ENCODE measurements at places on chromosomes 3 and 15.

GRCh38 chr15:70487387-70487740 lies 276.0 kb downstream of the UACA start:
- DNase-seq = no peak

DNA sequence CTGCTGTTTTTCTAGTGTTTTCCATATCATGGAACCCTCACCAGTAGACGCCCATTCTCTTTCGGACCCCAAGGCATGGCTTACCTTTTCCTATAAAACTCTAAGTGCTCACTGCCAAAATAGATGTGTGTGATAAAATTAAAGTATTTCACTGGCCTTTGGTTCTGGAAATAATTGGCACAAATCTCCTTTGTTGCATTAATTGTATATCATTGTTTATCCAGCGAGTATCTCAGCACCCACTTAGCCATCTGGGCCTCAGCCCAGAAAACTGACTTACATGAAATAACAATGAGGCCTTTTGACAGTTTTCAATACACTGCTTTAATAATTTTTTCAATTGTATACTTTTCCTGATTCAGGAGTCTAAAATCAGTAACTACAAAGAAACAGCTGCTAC lies 105.1 kb downstream of the MECOM start:
- no peak for DNase-seq

GRCh38 chr3:16200411-16200810 lies 25.9 kb downstream of the GALNT15 start:
- no peak for DNase-seq

GRCh38 chr3:194573680-194574437 lies 59.4 kb downstream of the TMEM44 start:
- no peak for DNase-seq

- no peak for DNase-seq
These were observed 8.3 kb upstream of the SLITRK3 start for GRCh38 chr3:165204445-165204844.

DNA sequence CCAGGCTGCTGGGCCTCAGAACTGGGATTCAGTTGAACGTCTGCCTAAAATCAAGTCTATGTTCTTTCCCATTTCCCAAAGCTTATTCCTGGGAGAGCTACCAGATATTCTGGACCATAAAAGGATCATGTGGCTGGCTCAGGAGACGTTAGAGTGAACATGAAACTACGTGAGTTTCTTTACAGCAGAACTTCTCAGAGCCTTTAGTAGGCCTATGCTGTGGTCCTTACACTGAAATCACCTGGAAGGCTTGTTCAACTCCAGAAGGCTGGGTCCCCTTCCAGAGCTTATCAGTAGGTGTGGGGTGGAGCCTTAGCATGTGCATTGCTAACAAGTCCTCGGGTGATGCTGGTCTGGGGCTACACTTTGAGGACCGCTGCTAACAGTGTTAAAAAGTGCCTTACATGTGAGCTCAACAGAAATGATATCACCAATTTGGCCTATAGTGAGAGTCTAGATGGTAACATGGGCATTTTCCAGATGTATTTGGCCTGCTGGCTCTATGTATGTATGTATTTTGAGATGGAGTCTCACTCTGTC lies 50.7 kb downstream of the LMCD1 start:
- no peak for DNase-seq

- no peak for DNase-seq
These were observed 76.7 kb downstream of the CBLB start for GRCh38 chr3:105791919-105792786.

DNA sequence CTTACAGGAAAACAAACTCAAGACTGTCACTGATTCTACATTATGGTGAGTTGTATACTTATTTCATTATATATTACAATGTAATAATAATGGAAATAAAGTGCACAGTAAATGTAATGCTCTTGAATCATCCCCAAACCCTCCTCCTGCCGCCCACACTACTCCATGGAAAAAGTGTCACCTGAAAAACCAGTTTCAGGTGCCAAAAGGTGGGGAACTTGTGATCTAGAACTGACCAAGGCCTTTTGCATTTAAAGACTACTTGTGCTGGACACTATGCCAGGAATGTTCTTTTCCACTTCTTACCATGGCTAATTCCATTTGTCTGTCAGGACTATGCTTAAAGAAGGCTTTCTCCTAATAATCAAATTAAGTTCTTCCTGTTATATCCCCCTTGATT lies 32.3 kb downstream of the ROBO2 start:
- DNase-seq = no peak

- no peak for DNase-seq
These were observed 452.1 kb upstream of the PPP2R3A start for GRCh38 chr3:135513106-135514059.

GRCh38 chr15:74386496-74387140 lies 19.2 kb upstream of the CYP11A1 start:
- DNase-seq = no peak

DNA sequence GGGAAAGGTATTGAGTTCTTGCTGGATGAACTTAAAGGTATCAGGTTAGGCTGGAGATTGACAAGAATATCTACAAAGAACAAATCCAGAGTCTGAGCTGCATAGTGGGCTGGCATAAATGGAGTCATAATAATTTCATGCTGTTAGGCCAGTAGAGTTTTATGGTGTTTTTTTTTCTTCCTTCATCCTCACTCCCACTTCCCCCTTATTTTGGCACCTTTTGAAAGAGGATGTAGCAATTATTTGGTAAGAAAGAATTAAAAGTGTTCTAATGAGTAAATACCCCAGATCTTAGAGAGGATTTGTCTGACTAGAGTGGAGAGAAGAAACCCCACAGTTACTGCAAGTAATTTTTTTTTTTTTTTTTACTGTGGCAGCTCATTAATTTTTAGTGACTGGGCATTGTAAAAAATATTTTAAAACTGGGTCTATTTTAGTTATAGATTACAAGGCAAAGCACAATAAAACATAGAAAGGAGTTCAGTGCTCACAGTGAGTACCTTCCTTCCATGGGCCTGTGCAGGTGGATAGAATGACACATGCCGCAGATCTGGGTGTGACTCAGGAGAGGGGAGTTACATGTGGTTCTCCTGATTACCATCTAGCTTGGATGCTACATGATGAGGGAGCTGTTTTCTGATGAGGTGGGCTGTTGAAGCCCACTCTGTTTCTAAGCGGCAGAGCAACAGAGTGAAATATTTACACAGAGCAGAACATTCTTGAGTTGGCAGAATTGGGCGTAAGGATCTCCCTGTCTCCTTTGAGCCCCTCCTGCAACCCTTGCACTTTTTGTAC lies 5.3 kb downstream of the EDEM1 start:
- no peak for DNase-seq

DNA sequence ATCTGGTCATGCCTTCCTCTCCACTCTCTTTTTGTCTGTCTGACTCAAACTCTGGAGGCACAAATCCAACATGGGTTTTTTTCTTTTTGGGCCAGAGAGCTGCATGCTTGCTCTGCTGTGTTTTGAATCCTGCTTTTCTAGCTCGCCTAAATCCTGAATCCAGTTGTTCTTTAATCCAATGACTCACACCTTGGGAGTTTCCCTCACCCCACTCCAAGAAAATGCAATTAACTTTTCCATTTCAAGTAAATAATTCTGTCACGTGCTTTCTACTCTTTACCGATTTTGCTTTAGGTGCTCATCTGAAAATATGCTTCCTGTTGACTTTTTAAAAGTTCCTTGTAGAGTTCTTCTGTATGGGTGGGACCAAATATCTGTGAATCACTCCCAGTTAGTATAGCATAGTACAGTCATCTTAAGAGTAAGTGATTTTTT lies 47.6 kb downstream of the SLMAP start:
- DNase-seq = no peak

GRCh38 chr15:62887113-62887570 lies 155.4 kb upstream of the TPM1 start:
- no peak for DNase-seq

DNA sequence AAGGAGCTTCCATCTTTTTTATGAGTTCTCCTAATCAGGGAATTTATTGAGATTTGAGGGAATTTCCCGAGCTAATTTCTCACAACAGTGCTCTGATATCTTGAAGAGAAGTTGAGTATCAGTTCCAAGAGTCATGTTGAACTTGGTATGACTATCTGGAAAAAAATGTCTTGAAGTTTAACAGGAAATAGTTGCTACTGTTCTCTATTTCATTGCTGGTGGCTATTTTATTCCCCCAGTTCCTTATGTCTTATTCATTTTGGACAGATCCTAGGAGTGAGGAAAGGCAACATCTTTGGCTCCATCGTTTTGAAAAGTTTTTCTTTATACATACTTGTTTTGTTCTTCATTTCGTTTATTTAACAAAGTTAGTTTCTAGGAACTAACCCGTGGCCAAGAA lies 307.8 kb upstream of the AGTR1 start:
- DNase-seq = no peak

DNA sequence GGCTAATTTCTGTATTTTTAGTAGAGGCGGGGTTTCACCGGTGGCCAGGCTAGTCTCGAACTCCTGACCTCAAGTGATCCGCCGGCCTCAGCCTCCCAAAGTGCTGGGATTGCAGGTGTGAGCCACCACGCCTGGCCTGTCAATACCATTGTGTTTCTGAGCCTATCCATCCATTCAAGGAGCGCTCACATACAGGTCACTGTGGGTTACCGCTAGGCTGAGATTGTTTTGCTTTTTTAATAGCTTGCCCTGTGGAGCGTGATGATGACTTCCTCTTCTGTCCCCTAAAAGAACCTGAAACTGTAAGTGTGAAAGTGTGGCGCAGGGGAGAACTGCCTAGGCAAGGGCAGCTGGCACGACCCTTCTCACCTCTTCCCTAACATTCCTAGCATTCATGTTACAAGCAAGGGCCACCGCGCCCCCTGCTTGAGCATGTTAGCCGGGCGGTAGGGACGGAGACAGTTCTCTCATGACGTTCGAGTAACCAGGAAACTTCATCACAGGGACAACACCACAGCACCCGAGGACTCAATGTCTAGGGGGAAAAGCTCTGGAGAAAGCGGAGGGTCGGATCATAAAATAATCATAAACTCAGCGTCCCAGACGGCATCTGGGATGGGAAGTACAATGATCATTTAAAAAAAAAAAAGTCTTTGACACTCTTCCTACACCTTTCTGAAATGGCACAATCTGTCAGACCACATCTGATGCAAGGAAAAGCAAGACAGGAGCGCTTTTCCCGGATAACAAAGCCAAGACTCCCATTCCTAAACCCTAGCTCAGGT lies 790 bp downstream of the LAMP3 start:
- no peak for DNase-seq

GRCh38 chr3:72418244-72418643 lies 430.0 kb downstream of the SHQ1 start:
- no peak for DNase-seq

- DNase-seq = no peak
These were observed 30.0 kb downstream of the SHQ1 start for GRCh38 chr3:72818092-72818773.

DNA sequence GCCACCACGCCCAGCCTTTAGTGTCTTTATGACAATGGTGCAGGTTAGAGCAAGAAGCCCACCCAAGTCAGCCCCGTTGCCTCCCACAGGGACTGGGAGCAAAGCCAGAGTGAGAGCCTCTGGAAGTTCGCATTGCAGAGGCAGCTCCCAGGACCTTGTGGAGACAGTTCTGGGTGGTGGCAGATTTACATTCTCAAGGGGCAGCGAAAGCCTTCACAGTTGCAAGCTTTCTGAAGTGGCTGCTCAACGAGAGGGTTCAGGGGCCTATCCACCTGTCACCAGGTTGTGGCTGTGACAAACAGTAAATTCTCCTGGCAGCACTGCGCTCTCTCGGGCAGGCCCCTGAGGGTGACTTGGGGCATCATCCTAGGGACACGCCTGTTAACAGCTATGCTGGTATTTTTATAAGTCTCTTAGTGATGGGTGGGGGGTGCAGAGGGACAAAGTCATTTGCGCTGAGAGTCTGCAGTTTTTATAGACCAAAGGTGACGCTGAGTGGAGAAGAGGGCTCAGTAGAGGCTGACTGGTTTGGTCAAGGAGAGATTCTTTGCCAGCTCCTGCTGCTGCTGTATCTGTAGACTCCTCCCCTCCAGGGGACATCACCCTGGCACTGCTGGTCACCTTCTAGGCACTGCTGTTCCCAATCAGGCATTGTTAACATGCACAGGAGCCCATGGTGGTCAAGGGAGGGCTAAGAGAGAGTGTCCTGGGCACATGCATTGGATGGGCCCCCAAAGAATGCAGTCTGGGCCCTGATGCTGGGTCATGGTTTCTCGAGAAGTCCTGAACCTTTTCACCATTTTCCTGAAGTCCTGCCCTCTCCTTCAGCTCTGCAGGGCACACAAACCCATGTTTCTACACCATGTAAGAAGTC lies 57.5 kb upstream of the KLF13 start:
- DNase-seq = no peak

DNA sequence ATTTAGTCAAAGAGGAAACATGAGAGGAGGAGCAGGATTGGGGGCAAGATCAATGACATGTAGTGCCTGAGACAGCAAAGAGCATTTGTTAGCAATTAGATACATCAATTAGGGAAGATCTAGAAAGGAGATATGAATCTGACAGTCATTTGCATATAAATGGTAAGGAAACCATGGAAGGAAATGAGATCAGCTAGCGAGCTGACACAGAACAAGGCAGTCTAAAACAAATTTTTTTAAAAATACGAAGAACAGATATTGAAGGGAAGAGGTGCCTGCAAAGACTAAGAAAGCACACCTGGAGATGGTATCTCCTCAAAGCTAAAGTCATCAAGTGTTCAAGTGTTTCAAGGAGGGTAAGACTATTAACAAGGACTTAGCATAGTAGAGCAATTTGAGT lies 4.6 kb downstream of the EPM2AIP1 start:
- no peak for DNase-seq

GRCh38 chr15:53829471-53829870 lies 70.0 kb upstream of the WDR72 start:
- no peak for DNase-seq

DNA sequence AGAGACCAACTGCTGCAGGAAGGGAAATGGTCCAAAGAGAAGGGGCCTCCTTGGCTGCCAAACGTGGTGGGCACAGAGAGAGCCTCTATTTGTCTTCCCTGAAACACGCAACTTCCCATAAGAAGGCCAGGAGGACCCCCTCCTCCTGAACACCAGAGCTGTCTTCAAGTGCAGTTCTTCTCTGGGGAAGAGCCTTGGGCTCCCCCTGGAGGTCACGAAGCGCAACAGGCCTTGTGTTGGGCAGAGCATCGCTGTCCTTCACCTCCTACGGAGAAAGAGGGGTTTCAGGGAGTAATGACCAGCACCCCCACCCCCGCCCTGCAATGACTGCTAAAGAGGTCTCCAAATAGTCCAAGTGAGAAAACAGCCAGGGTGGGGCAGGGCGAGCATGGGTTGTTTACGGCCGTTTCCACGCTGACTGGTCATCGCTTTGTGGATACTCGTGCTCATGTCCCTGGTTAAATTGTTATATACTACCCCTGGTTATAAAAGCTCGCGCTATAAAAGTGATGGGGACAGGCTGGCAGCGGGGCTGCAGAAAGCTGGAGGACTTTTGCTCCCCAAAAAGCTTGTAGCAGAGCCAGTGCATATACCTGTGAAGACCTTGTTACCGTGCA lies 397.5 kb upstream of the ATP10A start:
- DNase-seq = no peak

GRCh38 chr3:13072239-13072599 lies 1.0 kb downstream of the IQSEC1 start:
- DNase-seq = no peak

GRCh38 chr3:40021338-40021737 lies 211.9 kb downstream of the MYRIP start:
- DNase-seq = no peak

Data from activated T-helper 1 cell treated with anti-CD3 and anti-CD28 coated beads, Interleukin-2, amount 50 U/mL, for 16 hours (primary cell).